ENCODE measurements at places on chromosomes 2 and 18.

GRCh38 chr2:66957677-66958076, 439.5 kb upstream of the ETAA1 start:
- H3K27me3 ChIP-seq, result no peaks in the 10 kb centered on the region
- no peak overlapping the region for H3K4me3 ChIP-seq
- DNase-seq, result no peak
- no peaks in the 10 kb centered on the region for H3K36me3 ChIP-seq
- no peaks in the 10 kb centered on the region for H3K4me1 ChIP-seq

DNA sequence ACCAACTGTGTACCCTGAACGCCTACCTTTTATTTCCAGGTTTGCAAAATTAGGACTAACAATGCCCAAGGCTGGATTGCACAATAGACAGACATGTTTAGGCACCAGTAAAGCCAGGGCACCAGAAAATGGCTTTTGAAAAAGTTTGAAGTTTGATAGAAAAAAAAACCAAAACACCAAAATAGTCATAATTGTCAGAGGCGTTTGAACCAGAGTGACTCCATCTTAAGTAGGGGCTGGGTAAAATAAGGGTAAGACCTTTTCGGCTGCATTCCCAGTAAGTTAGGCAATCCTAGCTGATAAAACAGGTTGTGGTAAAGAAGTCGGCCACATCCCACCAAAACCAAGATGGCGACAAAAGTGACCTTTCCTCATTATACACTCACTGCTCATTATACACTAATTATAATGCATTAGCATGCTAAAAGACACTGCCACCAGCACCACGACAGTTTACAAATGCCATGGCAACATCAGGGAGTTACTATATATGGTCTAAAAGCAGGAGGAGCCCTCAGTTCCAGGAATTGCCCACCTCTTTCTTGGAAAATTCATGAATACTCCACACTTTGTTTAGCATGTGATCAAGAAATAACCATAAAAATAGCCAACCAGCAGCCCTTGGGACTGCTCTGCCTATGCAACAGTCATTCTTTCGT, 105.1 kb upstream of the MSH2 start:
- no peak overlapping the region for H3K4me3 ChIP-seq
- H3K27ac ChIP-seq, result no peak overlapping the region
- H3K4me1 ChIP-seq, result peaks cover 20% of the 10 kb centered on the region
- no peaks in the 10 kb centered on the region for H3K36me3 ChIP-seq
- H3K27me3 ChIP-seq, result no peaks in the 10 kb centered on the region
- no peak for DNase-seq

- H3K4me1 ChIP-seq, result no peaks in the 10 kb centered on the region
- H3K36me3 ChIP-seq, result no peaks in the 10 kb centered on the region
- H3K27me3 ChIP-seq, result no peaks in the 10 kb centered on the region
- no peak overlapping the region for H3K27ac ChIP-seq
- H3K4me3 ChIP-seq, result no peak overlapping the region
Measured at GRCh38 chr2:147450661-147451510, 393.9 kb upstream of the ACVR2A start.

DNA sequence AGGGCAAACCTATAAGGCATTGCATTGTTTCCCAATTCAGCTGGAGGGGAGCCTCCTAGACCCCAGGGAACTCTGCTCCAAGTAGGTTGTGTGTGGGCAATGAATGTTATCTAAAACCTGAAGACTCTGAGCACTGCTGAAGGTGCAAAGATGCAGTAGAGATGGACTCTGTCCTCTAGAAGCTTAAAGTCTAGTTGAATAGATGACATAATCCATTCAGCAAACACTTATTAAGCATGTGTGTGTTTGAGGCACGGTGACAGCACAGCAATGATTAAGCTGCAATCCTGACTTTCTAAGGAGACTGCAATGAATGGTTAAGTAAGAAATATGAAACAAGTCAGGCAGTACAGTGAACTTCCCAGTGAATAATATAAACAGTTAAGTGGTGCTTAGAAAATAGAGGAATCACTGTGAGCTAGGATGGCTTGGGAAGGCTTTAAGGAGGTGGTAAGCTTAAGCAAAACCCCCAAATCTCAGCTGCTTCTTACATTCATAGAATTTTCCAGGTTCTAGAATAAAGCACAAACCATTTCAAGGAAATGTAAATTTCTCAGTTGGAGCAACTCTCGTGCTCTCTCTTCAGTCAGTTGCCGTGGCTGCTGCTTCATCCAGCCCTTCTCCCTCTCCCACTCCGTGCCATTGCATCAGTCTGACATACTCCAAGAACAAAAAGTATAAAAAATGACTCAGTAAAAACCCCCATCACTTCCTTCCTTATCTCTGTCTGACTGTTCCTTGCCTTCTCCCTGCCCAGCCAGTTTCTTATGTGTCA, 19.1 kb downstream of the MXD1 start:
- peak overlapping the region; percentile 72 for H3K27ac ChIP-seq
- no peak overlapping the region for H3K4me3 ChIP-seq
- H3K27me3 ChIP-seq, result no peaks in the 10 kb centered on the region
- peaks cover 26% of the 10 kb centered on the region for H3K36me3 ChIP-seq
- H3K4me1 ChIP-seq, result peaks cover 24% of the 10 kb centered on the region

- H3K4me1 ChIP-seq, result peaks cover 16% of the 10 kb centered on the region
- H3K27me3 ChIP-seq, result no peaks in the 10 kb centered on the region
- no peaks in the 10 kb centered on the region for H3K36me3 ChIP-seq
- H3K4me3 ChIP-seq, result no peak overlapping the region
- H3K27ac ChIP-seq, result no peak overlapping the region
Measured at GRCh38 chr2:236859908-236860307, 225.8 kb upstream of the COPS8 start.

DNA sequence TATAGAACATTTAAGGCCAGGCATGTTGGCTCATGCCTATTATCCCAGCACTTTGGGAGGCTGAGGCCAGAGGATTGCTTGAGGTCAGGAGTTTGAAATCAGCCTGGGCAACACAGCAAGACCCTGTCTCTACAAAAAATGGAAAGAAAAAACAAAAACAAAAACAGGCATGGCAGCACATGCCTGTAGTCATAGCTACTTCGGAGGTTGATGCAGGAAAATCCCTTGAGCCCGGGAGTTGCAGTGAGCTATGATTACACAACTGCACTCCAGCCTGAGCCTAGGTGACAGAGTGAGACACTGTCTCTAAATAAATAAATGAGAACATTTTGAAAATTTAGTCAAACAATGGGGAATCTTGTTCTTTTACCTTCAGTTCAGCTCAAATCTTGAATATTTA, 12.1 kb upstream of the YES1 start:
- no peak overlapping the region for H3K27ac ChIP-seq
- no peak for DNase-seq
- H3K4me3 ChIP-seq, result no peak overlapping the region
- H3K36me3 ChIP-seq, result no peaks in the 10 kb centered on the region
- H3K4me1 ChIP-seq, result no peaks in the 10 kb centered on the region
- no peaks in the 10 kb centered on the region for H3K27me3 ChIP-seq

DNA sequence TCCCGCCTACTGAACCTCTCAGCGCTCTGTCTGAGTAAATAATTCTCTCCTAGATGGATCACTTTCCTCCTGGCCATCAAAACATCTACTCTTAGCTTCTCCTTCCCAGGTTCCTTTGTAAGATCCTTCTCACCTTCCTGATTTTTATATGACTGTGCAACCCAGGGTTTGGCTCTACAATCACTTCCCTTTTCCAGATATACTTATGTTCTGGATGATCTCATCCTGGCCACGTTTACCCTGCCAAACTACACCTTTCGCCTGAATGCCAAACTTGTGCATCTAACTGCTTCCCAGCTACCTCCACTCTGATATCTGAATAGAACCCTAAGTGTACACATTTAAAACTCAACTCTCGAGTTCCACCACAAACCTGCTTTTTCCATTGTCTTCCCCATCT, 290.5 kb upstream of the REV1 start:
- no peak overlapping the region for H3K4me3 ChIP-seq
- H3K27ac ChIP-seq, result no peak overlapping the region
- no peaks in the 10 kb centered on the region for H3K4me1 ChIP-seq
- no peaks in the 10 kb centered on the region for H3K36me3 ChIP-seq
- no peaks in the 10 kb centered on the region for H3K27me3 ChIP-seq

DNA sequence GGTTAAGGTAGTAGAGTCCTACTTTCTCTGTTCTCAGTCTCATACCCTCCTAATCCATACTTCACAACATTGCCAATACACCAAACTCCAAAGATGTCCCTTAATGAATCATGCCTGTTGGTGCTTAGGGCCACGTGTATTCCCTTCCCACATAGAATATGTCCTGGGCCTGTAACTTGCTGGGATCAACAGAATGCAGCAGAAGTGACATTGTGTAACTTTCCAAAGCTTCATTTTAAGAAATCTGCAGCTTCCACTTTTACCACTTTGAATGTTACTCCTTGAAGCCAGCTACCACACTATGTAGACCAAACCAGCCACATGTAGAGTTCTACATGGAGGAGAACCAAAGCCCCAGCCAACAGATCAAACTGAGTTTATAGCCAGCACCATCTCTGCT, 58.5 kb upstream of the ARHGAP15 start:
- no peaks in the 10 kb centered on the region for H3K4me1 ChIP-seq
- H3K4me3 ChIP-seq, result no peak overlapping the region
- no peak overlapping the region for H3K27ac ChIP-seq
- no peaks in the 10 kb centered on the region for H3K27me3 ChIP-seq
- H3K36me3 ChIP-seq, result no peaks in the 10 kb centered on the region

DNA sequence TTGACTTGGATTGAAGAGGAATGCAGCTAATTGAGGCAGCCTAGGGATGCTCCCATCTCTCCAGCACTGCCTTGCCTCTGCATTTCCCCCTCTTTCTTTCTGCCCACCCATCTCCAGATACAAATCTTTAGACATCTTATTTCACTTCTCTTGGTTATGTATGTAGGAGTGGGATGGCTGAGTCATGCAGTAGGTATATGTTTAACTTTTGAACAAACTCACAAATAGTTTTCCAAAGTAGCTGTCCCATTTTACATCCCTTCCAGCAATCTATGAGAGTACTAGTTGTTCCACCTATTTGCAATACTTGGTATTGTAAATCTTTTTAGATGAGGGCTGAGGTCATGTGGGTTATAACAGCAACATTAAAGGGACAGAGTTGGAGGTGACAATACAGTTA, 329.9 kb downstream of the DYSF start:
- H3K36me3 ChIP-seq, result no peaks in the 10 kb centered on the region
- no peak for DNase-seq
- H3K27ac ChIP-seq, result 0 out of 2 replicates have a peak overlapping the region, but pooled peaks have one; percentile 20
- H3K27me3 ChIP-seq, result no peaks in the 10 kb centered on the region

- no peak for DNase-seq
- no peaks in the 10 kb centered on the region for H3K36me3 ChIP-seq
- H3K27me3 ChIP-seq, result no peaks in the 10 kb centered on the region
Measured at GRCh38 chr18:54261894-54262293, 7.4 kb upstream of the POLI start.

DNA sequence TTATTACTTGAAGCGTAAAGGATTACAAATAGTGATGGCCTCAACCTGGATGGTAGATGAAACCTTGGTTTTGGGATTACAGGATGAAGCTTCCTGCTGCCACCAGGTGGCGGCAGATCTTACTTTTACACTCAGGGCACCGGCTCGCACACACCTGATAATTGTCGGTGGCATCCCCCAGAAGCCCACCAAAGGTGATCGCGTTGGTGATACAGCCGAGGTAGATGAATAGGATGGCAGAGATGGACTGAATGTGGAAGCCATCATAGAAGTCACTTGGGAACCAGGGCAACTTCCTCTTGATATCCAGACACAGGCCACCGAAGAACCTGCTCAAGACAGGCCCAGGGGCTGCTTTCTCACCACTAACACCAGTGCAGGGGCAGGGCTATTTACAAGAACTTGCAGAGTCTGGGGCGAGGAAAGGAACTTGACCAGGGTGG, 51.8 kb downstream of the MTHFD2 start:
- H3K4me1 ChIP-seq, result no peaks in the 10 kb centered on the region
- H3K27ac ChIP-seq, result no peak overlapping the region
- H3K27me3 ChIP-seq, result no peaks in the 10 kb centered on the region
- H3K36me3 ChIP-seq, result no peaks in the 10 kb centered on the region
- no peak overlapping the region for H3K4me3 ChIP-seq

DNA sequence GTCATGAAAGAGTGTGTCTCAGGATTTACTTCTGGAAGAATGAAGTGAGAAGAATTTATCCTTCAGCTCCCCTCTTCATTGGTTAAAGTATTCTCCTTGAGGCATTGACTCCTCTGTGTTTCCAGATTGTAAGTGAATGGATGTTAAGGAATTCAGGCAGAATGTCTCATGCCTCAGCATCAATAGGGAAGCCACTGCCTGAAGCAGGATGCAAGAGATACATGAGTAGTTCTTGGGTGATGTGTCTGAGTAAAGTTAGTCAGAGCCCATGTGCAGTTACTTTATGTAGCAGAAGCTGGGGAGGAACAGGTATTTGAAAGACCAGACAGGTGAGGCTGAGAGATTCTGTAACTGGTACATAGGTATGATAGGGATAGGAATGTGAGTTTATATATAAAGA, 34.0 kb upstream of the TMEFF2 start:
- no peak overlapping the region for H3K4me3 ChIP-seq
- 0 out of 2 replicates have a peak, but pooled peaks cover 5% of the 10 kb centered on the region for H3K27me3 ChIP-seq
- no peak for DNase-seq
- H3K27ac ChIP-seq, result no peak overlapping the region
- H3K36me3 ChIP-seq, result no peaks in the 10 kb centered on the region

GRCh38 chr18:74190086-74190485, 41.8 kb downstream of the TIMM21 start:
- H3K27ac ChIP-seq, result no peak overlapping the region
- DNase-seq, result no peak
- no peaks in the 10 kb centered on the region for H3K36me3 ChIP-seq
- H3K4me3 ChIP-seq, result no peak overlapping the region
- no peaks in the 10 kb centered on the region for H3K27me3 ChIP-seq

DNA sequence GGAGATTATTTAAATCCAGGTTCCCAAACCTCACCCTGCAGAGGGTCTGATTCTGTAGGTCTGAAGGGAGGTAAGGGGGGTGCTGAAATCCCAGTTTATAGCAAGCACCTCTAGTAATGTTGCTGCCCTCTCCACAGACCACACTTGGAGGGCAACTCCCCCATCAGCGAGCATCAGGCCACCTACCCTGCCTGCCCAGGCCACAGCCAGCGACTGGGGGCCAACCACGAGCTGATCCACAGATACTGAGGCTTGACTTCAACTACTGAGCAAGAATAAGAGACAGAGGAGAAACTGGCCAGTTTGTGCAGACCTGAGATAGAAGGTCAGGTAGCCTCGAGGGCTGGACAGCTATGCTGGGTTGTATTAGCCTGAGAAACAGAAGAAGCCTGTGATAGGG, 36.3 kb upstream of the LBH start:
- no peaks in the 10 kb centered on the region for H3K27me3 ChIP-seq
- H3K4me3 ChIP-seq, result no peak overlapping the region
- H3K36me3 ChIP-seq, result no peaks in the 10 kb centered on the region
- no peak for DNase-seq

DNA sequence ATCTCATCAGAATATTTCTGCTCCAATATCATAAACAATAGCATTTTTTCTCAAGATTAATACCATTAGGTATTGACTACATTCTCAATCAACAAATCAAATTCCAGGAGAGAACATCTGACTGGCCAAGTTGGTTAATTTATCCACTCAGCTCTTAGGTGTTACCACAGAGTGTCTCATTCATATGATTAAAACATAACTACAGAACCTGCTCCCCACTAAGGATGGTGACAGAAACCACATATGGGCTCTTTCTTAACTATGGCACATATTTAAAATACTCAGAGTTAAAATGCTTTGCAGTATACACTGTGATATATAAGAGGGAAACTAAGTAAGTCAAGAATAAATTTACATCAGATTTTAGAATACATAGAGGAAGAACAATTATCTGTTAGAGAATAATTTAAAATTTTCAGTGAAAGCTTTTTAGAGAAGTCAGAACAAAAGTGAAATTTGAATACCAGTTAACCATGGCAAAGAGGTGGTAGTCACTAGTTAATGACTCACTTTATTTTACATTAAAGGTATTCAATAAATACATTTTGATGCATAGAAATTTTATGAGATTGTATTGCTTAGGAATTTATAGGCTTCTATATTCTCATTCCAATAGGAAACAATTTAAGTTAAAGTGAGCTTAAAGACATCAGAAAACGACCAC, 1120.8 kb upstream of the TMEFF2 start:
- no peaks in the 10 kb centered on the region for H3K36me3 ChIP-seq
- H3K4me1 ChIP-seq, result no peaks in the 10 kb centered on the region
- H3K27ac ChIP-seq, result no peak overlapping the region
- DNase-seq, result no peak
- no peaks in the 10 kb centered on the region for H3K27me3 ChIP-seq
